T-helper 17 cell (primary cell): ENCODE measurements at places on chromosomes 5 and 9. TPM values are rescaled to one million over a fixed set of nuclear protein-coding genes. Genes with fewer than 3 reads are reported as not detected.

DNA sequence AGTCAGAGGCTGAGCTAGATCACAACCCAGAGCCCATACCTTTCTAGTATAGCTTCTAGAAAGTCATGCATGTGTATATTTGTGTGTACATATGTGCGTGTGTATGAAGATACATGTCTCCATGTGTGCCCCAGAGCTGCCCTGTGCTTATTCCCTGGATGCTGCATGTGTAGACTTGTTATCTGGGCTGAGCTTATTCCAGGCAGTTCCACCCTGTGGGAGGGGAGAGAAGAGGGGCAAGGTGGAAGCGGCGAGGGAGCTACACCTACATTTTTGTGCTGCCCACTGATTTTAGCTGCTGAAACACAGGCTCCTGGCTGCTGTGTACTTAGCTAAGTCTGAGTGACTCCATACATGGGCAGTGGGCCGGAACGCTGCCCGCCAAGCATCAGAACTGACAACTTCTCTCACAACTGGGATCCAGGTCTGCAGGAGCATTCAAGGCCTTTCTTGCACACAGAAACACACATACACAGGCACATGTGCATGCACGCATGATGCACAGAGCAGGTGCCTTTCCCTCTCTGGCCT is 38.0 kb upstream of the XPA start:
- peaks cover 59% of the 10 kb centered on the region for H3K27me3 ChIP-seq
- no peak overlapping the region for H3K4me3 ChIP-seq
- no peak overlapping the region for H3K27ac ChIP-seq
- H3K4me1 ChIP-seq = no peaks in the 10 kb centered on the region
- no peaks in the 10 kb centered on the region for H3K36me3 ChIP-seq

DIPK1B gene
- 1.3 TPM for total RNA-seq

TNC gene
- total RNA-seq = not detected

DNA sequence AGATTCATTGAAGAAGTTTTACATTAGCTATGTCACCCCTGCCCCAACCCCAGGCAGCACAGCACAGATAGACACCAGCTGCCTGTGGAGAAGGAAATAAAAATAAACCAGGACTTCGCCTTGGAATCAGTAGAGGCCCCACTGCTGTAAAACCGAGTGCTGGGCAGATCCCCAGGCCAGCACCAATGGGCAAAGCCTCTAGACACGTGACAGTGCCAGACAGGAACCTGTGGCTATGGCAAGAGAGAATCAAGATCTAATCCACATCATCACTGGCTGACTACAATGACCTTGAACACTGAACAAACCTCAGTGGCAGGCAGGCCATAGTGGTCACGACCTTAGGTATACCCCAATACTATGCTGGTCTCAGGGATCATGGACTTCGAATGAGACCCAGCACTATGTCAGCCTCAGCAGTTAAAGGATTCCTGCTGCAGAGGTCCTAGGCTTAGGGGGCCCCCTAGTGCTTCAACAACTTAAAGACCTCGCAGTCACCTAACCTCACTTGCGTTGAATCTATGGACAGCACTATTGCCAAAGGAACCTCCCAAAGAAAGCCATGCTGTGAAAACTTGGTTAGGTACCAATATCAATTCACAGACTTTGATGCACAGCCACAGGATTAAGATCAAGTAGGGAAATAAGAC is 2118.6 kb upstream of the C9orf72 start:
- no peak overlapping the region for H3K4me3 ChIP-seq
- DNase-seq = no peak
- H3K27ac ChIP-seq = no peak overlapping the region
- H3K36me3 ChIP-seq = no peaks in the 10 kb centered on the region

FSD1L gene
- total RNA-seq = 3.2 TPM

GRCh38 chr9:128169925-128170324 is 9.9 kb downstream of the BBLN start:
- no peak overlapping the region for H3K4me3 ChIP-seq
- peaks cover 4% of the 10 kb centered on the region for H3K36me3 ChIP-seq
- no peaks in the 10 kb centered on the region for H3K27me3 ChIP-seq
- H3K27ac ChIP-seq = no peak overlapping the region
- peaks cover 7% of the 10 kb centered on the region for H3K4me1 ChIP-seq

DNA sequence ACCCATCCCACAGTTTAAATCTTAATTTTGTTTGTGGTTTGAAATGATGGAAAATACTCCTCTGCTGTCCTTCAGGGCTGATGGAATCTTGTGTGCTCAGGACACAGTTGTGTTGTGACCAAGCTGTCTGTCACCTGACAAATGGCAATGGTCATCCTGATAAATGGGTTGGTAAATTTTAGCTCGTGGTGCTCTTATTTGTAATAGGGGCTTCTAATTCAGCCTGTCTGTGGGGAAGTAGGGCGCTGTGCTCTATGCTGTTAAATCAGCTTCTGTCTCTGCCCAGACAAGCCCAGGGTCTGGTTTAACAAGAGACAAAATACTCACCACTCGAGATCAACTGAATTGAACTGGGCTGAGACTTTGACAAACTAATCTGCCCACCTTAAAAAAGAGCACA is 4.5 kb downstream of the LRRTM2 start:
- peaks cover 6% of the 10 kb centered on the region for H3K4me1 ChIP-seq
- H3K27ac ChIP-seq = no peak overlapping the region
- H3K27me3 ChIP-seq = peaks cover 38% of the 10 kb centered on the region
- no peak for DNase-seq
- H3K36me3 ChIP-seq = no peaks in the 10 kb centered on the region
- H3K4me3 ChIP-seq = no peak overlapping the region

GRCh38 chr5:83720836-83721537 is at the start of gene HAPLN1:
TSS of gene HAPLN1 (minus strand) at chr5:83720855. CDS start at chr5:83673523, 47,332 bp downstream.
- H3K27ac ChIP-seq = no peak within 1 kb of the TSS
- peaks cover 57% of the 10 kb centered on the region for H3K27me3 ChIP-seq
- peaks cover 5% of the 10 kb centered on the region for H3K4me1 ChIP-seq
- DNase-seq = no peak

- no peak overlapping the region for H3K27ac ChIP-seq
- no peak for DNase-seq
Measured at GRCh38 chr9:125280945-125281344, 19.3 kb downstream of the GAPVD1 start.

CDH18 gene
- not detected for total RNA-seq

VLDLR gene
- total RNA-seq = 0.57 TPM

FBP1 gene
- total RNA-seq = 3.7 TPM

DNA sequence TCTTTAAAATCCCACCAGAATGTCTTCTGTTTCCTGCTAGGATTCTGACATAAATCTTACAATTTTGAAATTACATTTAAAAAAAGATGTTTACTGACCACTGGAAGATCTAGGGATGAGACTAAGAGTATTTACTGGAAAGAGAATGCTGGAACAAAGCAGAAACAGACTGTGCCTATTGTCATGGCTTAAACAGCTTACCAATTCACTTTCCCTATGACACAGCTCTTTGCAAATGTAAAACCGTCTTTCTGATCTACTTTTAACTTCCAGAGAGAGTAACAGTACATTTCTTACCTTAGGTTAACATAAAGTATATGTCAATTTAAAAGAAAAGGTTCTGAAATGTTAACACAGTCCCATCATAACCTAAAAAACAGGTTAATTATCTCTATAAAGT is 10.7 kb downstream of the GIN1 start:
- no peak overlapping the region for H3K27ac ChIP-seq
- H3K36me3 ChIP-seq = no peaks in the 10 kb centered on the region
- peaks cover 20% of the 10 kb centered on the region for H3K4me1 ChIP-seq
- H3K4me3 ChIP-seq = no peak overlapping the region
- DNase-seq = no peak

GRCh38 chr5:170630711-170631141 is 126.9 kb downstream of the KCNIP1 start:
- DNase-seq = no peak
- H3K27me3 ChIP-seq = peaks cover 44% of the 10 kb centered on the region
- H3K4me1 ChIP-seq = peaks cover 24% of the 10 kb centered on the region
- H3K27ac ChIP-seq = no peak overlapping the region
- no peak overlapping the region for H3K4me3 ChIP-seq

GRCh38 chr5:159990506-159990905 is 18.4 kb upstream of the TTC1 start:
- DNase-seq = no peak
- peaks cover 11% of the 10 kb centered on the region for H3K36me3 ChIP-seq
- H3K4me1 ChIP-seq = peaks cover 2% of the 10 kb centered on the region
- H3K27ac ChIP-seq = no peak overlapping the region
- no peak overlapping the region for H3K4me3 ChIP-seq

ADAMTS6 gene
- 2.4 TPM for total RNA-seq

GZMA gene
- 7.9 TPM for total RNA-seq
